ENCODE measurements at places on chromosomes 16 and 17.

GRCh38 chr16:69349536-69349935 lies 2.0 kb downstream of the TMED6 start:
- DNase-seq = no peak

GRCh38 chr17:385178-385835 lies 32.7 kb upstream of the RPH3AL start:
- DNase-seq = peak; percentile 88

- DNase-seq = peak; percentile 69
Observed at GRCh38 chr16:78794581-78795250, 695.3 kb downstream of the WWOX start.

DNA sequence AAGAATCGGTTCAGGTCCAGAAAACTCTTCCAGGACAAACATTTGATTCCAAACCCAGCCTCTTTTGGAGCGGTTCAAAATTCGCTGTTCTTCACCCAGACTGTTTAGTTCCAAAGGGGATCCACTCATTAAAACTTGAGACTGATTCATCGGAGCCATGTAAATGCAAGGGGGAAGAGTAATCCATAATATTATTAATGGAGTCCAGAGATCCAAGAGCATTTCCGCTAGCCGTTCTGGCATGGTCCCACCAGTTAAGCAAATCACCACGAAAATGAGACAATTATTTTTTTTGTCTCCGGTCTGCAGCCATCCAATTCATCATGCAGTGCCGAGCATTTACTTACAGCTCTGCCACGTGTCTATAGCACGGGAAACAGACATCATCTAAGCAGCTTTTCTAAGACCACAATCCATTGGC lies 15.1 kb downstream of the CDH8 start:
- DNase-seq = peak; percentile 87

GRCh38 chr17:75288770-75289114 lies 491 bp downstream of the SLC25A19 start:
- DNase-seq = no peak

DNA sequence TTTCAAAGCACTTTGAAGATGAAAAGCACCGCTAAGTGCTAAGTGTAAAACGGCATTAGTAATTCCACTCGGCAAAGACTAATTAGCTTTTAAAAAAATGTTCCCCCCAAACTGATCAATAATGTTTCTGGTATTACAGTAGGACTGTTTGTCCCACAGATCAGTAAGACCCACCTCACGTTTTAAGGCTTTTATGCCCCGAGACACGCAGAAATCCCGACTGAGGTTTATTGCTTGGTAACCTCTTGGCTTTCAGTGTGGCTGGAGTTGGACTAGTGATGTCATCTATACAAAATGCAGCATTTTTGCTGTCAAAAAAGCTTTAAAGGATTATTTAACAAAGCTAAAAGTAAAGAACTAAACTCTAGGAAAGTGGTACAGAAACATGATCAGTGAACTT lies 414.6 kb upstream of the PSMD7 start:
- DNase-seq = no peak

DNA sequence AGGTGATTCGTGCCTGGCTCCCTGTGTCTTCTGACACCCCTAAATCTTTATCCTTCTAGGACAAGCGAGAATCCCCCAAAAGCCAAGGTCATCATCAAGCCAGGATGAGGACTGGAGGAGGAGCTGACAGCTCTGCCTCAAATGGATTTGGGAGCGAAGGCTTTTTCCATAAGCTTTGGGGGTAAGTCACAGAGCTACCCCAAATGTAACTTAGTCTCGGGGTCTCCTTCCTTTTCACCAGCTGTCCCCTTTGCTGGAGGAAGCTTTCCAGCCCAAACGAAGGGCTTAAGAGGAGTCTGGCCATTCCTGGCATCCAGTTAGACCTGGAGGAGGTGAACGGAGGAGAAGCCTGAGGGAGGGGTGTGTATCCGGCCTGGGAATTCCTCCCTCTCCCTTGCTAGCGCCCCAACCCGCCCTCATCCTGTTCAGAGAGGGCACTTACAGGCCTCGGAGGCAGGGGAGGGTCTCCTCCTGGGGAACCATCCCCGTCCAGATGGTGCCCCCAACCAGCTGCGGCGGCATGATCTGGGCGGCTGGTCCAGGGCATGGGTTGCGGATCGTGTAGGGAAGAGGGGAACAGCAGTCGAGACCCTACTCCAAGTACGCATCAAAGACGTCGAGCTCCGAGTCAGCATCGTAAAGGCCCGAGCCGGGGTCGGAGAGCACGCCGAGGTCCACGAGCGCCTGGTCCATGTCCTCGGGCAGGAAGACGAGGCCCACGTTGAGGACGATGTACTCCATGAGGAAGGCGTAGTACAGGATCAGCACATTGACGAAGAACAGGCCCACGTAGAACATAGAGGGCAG lies 938 bp downstream of the DEXI start:
- DNase-seq = peak; percentile 46

GRCh38 chr16:3759736-3760135 lies 42.4 kb upstream of the TRAP1 start:
- no peak for DNase-seq

- DNase-seq = peak; percentile 83
Observed at GRCh38 chr16:63312346-63312745, 1276.1 kb upstream of the CDH8 start.

GRCh38 chr17:12068946-12069345 lies 48.3 kb downstream of the MAP2K4 start:
- DNase-seq = no peak

DNA sequence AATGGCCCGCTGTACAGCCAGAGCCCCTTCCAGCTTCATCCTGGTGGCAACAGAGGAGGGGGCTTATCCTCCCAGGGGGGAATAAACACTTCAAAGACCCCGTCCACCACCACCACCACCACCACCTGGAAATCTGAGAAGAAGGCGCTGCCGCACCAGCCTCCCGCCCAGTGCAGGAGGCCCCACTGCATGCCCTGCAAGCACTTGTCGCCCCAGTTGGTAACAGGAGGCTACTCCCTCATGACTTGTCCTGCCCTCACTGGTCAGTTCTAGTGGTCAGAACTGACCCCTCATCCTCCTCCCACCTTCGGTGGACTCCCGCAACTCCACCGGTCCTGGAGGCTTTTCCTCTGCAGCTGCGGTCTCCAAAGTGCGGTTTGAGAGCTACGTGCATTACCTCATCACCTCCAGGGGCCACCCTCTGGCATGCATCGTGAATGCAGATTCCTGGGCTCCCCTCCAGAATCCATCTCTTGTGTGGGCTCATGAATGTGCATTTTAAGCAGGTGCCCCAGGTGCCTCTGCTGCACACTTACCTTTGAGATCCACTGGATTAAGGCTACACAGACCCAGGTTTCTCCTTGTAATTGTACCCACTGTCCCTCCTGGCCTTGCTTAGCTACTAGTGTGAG lies 71.8 kb downstream of the SRCIN1 start:
- DNase-seq = no peak

DNA sequence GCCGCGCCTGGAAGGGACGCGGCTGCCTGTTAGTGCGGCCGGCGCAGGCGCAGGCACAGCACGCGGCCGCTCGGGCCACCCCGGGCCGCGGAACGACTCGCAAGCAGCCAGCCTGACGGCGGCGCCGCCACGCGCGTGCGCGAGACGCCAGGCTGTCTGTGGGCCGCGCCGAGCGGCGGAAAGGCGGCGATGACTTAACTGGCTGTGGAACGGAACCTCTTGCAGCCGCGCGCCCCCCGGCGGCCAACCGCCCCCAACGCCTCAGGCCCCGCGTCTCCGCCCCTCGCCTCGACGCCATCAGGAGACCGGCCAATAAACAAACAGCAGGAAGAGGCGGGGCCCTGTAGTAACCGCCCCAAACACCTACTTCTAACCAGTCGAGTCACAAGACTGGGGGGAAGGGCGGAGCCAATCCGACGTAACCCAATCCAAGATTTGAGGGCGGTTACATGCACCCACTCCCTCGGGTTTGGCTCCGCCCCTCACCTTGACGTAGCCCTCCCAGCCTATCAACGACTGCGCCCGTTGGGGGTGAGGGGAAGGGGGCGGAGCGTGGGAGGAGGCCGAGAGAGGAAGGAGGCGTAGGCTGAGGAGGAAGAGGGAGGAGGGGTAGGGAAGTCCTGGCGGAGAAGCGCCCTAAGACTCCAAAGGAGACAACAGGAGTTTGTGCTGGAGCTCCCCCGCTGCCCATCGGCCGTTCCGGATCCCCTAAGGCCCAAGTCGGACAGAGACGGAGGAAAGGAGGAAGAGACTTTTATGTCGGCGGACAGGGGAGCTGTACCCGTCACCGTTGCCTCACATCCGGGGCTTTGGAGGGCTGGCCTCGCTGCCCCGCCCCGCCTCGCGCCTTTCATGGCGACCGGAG lies at the start of gene FBRS:
FBRS (plus strand) TSS at position 566 of the 865 bp plus-strand sequence. CDS start 1,088 bp downstream, outside the sequence.
- DNase-seq = peak; percentile 100

GRCh38 chr17:44793885-44794842 lies 35.4 kb downstream of the ADAM11 start:
- DNase-seq = peak; percentile 77

GRCh38 chr16:80202831-80203413 lies 337.9 kb upstream of the DYNLRB2 start:
- DNase-seq = no peak

- no peak for DNase-seq
Observed at GRCh38 chr16:49422896-49423295, 49.3 kb downstream of the C16orf78 start.

GRCh38 chr17:37365589-37365988 lies 10.2 kb upstream of the C17orf78 start:
- no peak for DNase-seq

- peak; percentile 93 for DNase-seq
Observed at GRCh38 chr17:41697122-41697962, 8.7 kb downstream of the EIF1 start.

DNA sequence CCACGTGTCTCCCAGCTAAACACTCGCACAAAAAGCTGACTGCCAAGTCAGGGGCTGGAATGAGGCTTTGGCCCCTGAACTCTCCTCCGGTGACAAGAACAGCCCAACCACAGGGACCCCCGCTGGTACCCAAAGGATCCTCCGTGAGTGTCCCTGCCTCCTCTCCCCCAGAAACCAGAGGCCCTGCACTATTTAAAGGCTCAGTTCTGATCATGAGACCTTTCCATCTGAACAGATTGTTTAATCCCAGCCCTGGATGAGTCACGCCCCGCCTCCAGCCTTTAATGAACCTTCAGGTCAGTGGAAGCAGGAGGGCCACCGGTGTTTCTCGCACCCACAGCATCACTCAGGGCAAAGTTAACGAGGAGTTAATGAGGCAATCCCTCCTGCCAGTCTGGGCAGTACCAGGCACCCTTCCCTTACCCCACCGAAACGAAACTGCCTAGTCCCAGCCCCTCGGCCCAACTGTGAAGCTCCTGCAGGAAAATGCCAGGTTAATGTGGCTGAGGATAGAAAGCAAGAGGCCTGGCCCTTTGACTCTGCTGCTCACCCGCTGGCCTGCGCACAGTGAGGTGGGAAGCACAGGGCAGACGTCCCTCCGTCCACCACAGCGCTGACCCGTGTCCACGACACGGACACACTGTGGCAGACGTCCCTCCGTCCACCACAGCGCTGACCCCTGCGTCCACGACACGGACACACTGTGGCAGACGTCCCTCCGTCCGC lies 32.4 kb downstream of the TIMM22 start:
- DNase-seq = no peak

DNA sequence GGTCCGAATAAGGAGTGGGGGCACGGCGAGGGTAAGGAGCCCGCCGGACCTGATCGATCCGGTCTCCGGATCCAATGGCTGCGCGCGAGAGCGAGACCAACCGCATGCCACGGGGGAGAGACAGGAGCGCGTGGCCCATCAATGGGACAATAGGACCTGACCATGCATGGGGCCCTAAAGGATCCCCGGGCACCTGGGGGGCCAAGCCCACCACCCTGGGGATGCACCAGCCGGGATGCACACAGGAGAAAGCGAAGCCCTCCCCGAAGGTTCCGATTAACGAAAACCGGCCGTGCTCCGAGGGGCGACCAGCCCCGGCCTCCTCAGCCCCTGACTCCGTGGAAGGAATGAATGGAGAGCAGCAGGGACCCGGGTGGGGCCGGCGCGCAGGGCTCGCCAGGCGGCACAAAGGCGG lies 525 bp downstream of the JPT1 start:
- DNase-seq = peak; percentile 34

- DNase-seq = no peak
Observed at GRCh38 chr16:66451548-66451947, 24.5 kb downstream of the BEAN1 start.

- DNase-seq = no peak
Observed at GRCh38 chr16:81175325-81175891, 63.1 kb upstream of the BCO1 start.

GRCh38 chr16:19708296-19709205 lies 9.5 kb downstream of the KNOP1 start:
- no peak for DNase-seq

GRCh38 chr17:3038941-3039340 lies 24.5 kb downstream of the OR1D5 start:
- DNase-seq = no peak

GRCh38 chr16:69880640-69881133 lies 70.4 kb upstream of the CLEC18A start:
- DNase-seq = peak; percentile 36

DNA sequence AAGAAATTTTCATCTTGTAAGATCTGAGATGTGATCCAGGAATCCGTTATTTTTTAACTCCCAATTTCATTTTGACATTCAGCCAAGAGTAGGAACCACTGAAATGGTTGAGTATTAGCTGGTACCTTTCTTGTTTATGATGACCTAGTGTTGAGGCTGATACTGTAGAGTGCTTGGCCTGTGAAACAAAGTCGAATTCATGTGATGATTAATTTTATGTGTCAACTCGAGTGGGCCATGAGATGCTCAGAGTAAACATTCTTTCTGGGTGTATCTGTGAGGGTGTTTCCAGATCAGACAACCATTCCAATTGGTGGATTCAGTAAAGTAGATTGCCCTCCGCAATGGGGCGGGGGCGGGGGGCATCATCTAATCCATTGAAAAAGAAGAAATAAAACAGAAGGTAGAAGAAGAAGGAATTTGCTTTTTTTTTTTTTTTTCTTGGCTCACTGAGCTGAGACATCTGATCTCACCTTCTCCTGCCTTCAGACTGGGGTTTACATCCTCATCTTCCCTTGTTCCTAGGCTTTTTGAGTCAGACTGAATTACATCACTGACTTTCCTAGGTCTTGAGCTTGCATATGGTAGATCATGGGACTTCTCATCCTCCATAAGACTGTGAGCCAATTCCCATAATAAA lies 264.6 kb upstream of the KCNJ16 start:
- no peak for DNase-seq

- DNase-seq = no peak
Observed at GRCh38 chr17:6924208-6924607, 71.6 kb upstream of the ALOX12 start.

DNA sequence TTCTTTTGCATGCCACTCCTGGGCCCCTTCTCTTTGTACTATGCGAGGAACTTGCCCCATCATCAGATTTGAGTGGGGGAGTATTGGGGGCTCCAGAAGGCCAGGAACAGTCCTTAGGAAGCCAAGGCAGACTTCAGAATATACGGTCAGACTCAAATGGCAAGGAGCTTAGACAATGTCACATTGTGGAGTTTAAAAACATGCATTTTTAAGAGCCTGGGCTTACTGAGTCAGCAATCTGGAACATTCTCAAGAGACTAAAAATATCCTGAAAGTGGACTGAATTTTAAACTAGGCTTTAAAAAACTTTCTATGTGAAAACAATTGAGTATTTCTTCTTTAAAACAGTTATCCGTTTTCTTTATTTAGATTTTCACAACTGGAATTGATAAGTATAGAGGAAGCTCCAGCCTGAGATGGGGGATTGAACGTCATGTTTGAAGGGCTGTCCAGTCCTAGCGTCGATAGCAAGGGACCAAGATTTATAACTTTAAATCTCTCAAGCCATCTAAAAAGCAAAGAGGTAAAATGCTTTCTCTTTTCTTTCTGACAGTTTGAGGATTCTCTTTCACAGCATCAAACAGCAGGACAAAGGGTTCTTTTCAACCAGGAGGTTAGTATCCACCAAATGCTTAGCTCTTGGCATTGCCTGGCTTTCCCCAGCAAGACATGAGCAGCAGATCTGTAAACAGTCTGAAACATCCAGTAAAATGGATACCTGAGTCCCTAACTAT lies 45.8 kb upstream of the CDRT4 start:
- peak; percentile 59 for DNase-seq
